ENCODE measurements at places on chromosomes 12 and 14.

DNA sequence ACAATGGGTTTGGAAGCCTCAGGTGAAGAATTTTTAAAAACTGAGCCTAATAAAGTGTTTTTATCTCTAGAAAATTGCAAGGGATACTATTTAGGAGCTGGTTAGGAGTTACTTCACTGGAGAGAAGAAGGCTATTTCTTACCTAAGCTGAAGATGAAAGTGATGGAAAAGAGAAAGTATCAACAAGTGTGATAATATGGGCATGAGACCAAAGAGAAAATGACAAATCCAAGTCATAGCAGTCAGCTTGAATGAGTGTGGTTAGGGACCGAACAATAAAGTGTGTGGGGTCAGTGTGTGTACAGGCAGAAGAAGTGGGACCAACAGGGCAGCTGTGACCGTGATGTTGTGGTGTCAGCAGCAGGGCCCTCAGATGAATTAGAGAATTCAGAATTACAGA, 24.2 kb upstream of the ADAMTS20 start:
- DNase-seq, result no peak

GRCh38 chr12:132724506-132725241, 14.0 kb downstream of the PGAM5 start:
- no peak for DNase-seq

- no peak for DNase-seq
These were observed 1.7 kb downstream of the ANGEL1 start for GRCh38 chr14:76810953-76811400.

- no peak for DNase-seq
These were observed 69.9 kb downstream of the TGFB3 start for GRCh38 chr14:75911883-75912282.

DNA sequence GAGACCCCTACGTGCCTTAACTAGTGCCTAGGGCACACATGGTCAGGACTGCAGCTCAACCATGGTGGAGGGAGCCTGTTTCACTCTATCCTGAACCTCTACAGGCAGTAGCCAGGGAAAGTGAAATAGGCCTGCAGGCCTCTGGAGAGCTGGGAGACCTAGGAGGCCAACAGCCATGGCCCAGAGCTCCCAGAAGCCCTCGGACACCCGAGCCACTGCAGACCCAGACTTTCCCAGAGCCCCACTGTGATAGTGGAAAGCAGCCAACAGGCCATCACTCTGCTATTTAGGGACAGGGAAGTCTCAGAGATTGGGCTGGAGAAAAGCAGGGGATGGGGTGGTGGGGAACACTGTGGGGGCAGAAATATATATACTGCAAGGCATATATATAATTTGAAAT, 56.5 kb upstream of the ZFP36L1 start:
- DNase-seq, result no peak
